ENCODE measurements at places on chromosomes 4 and X.

DNA sequence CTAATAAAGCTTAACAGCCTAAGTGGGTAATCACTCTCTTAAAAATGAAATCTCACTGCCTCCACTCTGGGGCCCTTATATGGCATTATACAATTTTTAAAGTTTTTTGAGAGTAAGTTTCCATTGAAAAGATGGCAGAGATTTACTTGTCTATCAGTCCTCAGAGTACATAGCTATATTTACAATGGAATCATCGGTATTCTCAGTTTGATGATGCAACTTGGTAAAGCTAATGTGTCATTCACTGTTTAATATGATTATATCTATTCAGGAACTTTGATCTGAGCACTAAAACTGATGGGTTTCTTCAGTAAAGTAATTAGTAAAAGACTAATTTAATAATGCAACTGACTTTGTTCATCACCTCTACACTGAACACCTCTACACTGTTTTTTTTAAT is 51.6 kb downstream of the CT47B1 start:
- no peaks in the 10 kb centered on the region for H3K36me3 ChIP-seq
- no peak overlapping the region for H3K27ac ChIP-seq
- DNase-seq, result no peak
- H3K27me3 ChIP-seq, result peaks cover 93% of the 10 kb centered on the region
- no peak overlapping the region for H3K4me3 ChIP-seq

- no peak for DNase-seq
- H3K4me3 ChIP-seq, result no peak overlapping the region
- no peak overlapping the region for H3K27ac ChIP-seq
Measured at GRCh38 chr4:163565226-163566135, 71.0 kb downstream of the TMA16 start.

GRCh38 chr4:7193030-7193958 is 956 bp downstream of the SORCS2 start:
- peaks cover 35% of the 10 kb centered on the region for H3K4me1 ChIP-seq
- peak overlapping the region; percentile 74 for H3K4me3 ChIP-seq
- H3K27ac ChIP-seq, result no peak overlapping the region
- H3K27me3 ChIP-seq, result peaks cover 57% of the 10 kb centered on the region
- peak; percentile 73 for DNase-seq
- H3K36me3 ChIP-seq, result no peaks in the 10 kb centered on the region

DNA sequence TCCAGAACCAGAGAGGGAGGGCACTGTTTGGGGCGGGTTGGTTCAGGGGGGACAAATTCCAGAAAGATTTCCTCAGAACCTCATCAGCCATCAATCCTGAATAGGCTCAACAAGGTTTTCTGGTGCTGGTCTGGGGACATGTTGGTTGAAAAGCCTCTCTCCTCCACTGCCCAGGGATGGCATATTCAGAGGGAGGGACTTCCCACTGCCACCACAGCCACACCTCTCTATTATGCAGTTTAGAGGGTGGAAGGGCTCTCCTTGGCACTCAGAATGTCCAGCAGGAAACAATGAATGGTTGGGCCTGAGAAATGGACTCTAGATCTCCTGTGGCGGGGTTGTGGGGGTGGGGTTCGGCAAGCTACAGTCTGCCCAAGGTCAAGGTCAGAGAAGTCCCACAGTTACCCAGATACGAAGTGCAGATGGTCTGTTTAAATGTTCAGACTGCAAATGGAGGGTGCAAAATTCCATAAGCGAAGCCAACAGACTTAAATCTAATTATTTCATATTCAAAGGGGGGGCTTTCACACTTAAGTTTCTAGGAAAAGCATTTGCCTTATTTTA is 70.7 kb downstream of the LEF1 start:
- H3K27ac ChIP-seq, result no peak overlapping the region
- DNase-seq, result no peak
- no peak overlapping the region for H3K4me3 ChIP-seq
- no peaks in the 10 kb centered on the region for H3K36me3 ChIP-seq
- no peaks in the 10 kb centered on the region for H3K4me1 ChIP-seq

- H3K36me3 ChIP-seq, result no peaks in the 10 kb centered on the region
- no peaks in the 10 kb centered on the region for H3K27me3 ChIP-seq
- H3K4me1 ChIP-seq, result no peaks in the 10 kb centered on the region
- H3K4me3 ChIP-seq, result no peak overlapping the region
- no peak for DNase-seq
Measured at GRCh38 chr4:35709080-35709479, 535.2 kb downstream of the ARAP2 start.
